ENCODE measurements at places on chromosomes 12 and 14.

DNA sequence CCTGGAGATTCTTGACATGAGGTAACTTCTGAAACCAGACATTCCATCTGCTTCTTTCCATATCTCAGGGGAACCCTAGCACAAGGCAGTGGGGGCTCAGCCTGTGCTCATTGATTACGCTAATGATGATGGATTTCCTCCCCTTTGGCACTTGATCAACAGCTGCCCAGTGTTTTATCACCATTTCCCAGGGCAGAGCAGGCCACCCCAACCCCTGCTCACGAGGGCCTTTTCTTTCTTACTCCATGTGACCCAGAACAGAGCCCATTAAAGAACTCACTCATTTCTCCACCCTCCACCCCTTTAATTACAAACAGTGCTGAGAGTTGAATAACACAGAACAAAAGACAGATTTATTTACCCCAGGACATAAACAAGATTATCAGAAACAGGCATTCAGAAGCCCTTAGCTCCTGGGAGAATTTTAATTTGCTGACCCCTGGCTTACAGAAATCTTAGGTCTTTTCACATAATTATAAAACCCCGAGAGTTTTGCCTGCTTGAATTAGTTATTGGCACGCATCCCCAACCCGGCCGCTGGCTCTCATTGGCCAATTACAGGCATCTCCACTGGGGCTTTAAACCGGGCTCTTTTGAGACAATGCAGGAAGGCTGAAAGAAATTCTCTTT is 32.0 kb upstream of the CCDC60 start:
- DNase-seq = no peak

- DNase-seq = no peak
Observed at GRCh38 chr14:72444701-72445100, 449.2 kb downstream of the DPF3 start.

GRCh38 chr12:91695964-91696363 is 449.7 kb downstream of the BTG1 start:
- DNase-seq = no peak

DNA sequence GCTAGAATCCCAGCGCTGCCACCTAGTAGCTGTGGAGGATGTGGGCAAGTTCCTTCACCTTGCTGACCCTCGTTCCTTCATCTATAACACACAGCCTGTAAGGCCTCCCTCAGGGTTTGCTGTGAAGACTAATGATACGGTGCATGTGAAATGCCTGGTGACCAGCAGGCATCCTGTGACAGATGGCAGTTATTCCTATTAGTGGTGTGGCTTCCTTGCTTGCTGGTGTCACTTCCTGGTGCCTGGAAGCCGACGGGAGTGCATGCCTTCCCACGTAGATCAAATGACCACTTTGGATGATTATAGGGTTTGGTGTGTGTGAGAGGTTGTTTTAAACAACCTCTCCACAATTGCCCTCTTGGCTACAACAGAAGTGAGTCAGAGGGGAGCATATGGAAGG is 894.9 kb downstream of the VRK1 start:
- no peak for DNase-seq

GRCh38 chr14:91377700-91378652 is 39.6 kb downstream of the CCDC88C start:
- no peak for DNase-seq

- DNase-seq = no peak
Observed at GRCh38 chr12:102478405-102479098, 1.8 kb downstream of the IGF1 start.

GRCh38 chr12:2634471-2634870 is 160.3 kb upstream of the FKBP4 start:
- no peak for DNase-seq

DNA sequence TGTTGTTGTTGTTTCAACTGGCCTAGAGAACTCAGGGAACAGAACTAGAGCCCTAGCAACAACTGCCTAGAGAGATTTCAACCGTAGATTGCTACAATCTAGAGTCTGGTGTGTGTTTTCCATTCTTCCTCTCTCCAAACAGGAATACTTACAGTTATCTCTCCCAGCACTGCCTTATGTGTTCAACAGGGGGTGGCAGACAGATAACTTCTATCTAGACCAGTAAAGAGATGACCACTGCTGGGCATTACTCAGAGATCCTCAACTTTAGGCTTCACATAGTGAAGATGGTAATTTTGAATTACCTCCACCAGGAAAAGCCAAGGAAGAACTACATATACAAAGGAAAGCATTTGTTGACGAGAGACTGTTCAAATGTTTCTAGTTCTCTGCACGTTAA is 4.8 kb downstream of the TXNDC16 start:
- DNase-seq = no peak

GRCh38 chr14:72523424-72524294 is 370.2 kb downstream of the DPF3 start:
- DNase-seq = no peak

DNA sequence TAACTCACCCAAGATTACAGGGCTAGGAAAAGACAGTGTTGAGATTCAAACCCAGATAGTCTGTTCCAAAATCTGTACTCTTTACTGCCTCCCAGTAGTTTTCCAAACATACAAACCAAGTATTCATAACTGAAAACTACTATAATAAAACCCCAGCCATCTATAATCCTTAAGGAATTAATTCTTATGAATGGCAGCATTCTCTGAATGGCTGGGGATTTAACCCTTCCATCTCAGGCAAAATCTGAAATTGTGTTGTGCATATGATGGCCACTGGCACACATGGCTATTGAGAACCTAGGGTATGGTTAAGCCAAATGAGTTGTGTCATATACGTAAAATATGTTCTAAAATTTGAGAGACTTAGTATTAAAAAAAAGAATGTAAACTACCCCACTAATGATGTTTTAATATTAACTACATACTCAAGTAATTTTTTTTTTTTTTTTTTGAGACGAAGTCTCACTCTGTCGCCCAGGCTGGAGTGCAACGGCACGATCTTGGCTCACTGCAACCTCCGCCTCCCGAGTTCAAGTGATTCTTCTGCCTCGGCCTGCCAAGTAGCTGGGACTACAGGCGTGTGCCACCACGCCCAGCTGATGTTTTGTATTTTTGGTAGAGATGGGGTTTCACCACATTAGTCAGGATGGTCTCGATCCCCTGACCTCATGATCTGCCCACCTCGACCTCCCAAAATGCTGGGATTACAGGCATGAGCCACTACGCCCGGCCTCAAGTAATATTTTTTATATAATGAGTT is 16.7 kb downstream of the PPP1R13B start:
- DNase-seq = no peak

DNA sequence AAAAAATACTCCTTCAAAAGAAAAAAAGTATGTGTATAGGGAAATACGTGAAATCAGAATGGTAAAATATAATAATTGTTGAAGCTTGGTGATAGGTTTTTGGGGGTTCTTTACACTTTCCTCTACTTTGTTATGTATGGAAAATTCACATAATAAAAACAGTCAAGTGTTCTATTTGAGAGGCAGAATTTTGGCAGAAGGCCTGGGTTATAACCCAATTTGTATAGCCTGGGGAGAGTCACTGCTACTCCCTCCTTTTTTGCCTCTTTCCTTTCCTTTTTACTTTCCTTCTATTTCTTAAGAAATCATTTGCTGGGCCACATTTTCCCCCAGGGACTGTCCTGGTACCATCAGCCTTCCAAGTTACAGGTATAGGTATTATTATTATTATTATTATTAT is 105.7 kb downstream of the CRADD start:
- DNase-seq = no peak
